MM.1S (cell line): ENCODE measurements at places on chromosomes 1 and 21.

GRCh38 chr1:60540141-60540540 lies 466.6 kb upstream of the C1orf87 start:
- no peak for DNase-seq

- DNase-seq: no peak
These were observed 5.8 kb downstream of the ABCB10 start for GRCh38 chr1:229552732-229553131.

DNA sequence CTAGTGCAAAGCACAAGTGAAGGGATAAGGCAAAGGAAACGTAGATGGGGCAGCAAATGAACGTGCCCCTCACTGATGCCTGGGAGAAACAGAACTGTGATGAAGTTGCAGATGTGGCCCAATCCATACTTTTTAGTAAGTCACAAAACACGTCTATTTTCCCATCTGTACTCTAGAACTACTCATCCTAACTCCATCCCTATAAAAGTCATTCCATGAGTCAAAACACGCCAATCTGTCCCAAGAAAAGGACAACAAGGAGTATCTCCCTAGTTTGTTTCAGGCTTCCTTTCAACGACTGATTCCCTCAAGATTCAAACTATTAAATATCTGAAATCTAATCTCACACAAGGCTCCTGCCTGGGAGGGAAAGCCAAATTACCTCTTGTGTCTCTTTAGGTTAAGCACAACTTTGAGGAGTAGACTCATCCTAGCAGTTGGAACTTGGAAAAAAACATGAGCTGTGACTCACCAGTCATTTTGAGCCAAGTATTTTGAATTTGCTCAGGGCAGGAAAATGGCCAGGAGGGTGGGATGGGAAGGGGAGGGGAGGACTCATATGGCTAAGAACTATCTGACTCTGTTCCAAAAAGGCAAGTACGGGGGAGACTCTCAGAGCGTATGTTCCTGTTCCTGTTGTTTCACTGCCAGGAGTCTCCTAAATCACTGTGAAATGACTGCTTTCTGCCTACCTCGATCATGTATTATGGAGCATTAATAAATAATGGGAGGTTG lies 214.5 kb upstream of the CAMK1G start:
- no peak for DNase-seq

- peak; percentile 87 for DNase-seq
These were observed 1.1 kb upstream of the MARCKSL1 start for GRCh38 chr1:32336963-32337675.

DNA sequence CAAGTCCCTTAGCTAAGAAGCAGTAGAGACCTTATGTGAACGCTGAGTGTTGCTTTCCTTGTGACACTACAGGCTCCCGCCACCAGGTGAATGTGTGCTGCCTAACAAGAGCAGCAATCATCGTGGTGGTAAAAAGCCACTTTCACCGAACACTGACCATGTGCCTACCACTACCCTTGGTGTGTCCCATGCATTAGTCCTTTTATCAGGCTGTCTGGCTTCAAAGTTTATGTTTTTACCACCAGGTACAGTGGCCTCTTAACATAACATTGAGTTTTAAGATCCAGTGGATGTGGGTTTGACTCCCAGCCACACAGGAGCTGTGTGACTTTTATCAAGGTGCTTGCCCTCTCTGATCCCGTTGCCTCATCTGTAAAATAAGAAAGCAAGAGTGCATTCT lies 1.7 kb downstream of the C1QB start:
- DNase-seq: no peak

GRCh38 chr1:201892211-201892610 lies 3.5 kb downstream of the SHISA4 start:
- DNase-seq: no peak

- no peak for DNase-seq
These were observed 29.2 kb upstream of the HHAT start for GRCh38 chr1:210299501-210299900.

GRCh38 chr1:84834419-84835064 lies 58.5 kb downstream of the LPAR3 start:
- no peak for DNase-seq

GRCh38 chr1:119428991-119429390 lies 14.0 kb downstream of the HSD3B2 start:
- DNase-seq: no peak

GRCh38 chr1:181326348-181326747 lies 157.0 kb upstream of the CACNA1E start:
- DNase-seq: no peak

- no peak for DNase-seq
These were observed 289.4 kb upstream of the DUSP10 start for GRCh38 chr1:222031318-222031717.

GRCh38 chr1:93516164-93516563 lies 68.2 kb downstream of the FNBP1L start:
- no peak for DNase-seq

GRCh38 chr1:997713-997992 lies 2.2 kb downstream of the HES4 start:
- DNase-seq: no peak

DNA sequence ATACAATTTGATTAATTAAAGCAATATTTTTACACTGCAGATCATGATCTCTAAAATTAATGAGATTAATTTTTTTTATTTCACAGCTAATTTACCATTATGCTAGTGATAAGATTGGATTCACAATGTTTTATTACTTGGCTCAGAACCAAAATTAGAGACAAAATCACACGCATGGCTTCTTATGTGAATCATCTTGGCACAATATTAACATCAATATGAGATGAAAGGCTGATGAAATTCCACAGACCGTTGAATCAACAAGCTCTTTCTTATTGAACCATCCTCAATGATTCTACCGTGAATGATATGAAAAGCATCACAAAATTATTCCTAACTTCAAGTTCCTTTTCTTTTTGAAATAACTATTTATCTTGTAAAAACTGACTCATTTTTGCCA lies 544.9 kb downstream of the KCNT2 start:
- DNase-seq: no peak

- DNase-seq: no peak
These were observed 19.1 kb downstream of the RUNX3 start for GRCh38 chr1:24910751-24911650.

DNA sequence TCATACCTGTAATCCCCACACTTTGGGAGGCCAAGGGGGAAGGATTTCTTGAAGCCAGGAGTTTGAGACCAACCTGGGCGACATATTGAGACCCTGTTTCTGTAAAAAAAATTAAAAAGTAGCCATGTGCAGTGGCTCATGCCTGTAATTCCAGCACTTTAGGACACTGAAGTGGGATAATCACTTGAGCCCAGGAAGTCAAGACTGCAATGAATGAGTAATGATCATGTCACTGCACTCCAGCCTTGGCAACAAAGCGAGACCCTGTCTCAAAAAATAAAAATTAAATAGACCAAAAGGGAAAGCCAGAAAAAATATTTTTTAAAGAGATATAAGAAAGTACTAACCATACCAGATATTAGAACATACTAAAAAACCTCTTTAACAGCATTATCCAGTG lies 44.7 kb upstream of the LYPLAL1 start:
- DNase-seq: no peak

DNA sequence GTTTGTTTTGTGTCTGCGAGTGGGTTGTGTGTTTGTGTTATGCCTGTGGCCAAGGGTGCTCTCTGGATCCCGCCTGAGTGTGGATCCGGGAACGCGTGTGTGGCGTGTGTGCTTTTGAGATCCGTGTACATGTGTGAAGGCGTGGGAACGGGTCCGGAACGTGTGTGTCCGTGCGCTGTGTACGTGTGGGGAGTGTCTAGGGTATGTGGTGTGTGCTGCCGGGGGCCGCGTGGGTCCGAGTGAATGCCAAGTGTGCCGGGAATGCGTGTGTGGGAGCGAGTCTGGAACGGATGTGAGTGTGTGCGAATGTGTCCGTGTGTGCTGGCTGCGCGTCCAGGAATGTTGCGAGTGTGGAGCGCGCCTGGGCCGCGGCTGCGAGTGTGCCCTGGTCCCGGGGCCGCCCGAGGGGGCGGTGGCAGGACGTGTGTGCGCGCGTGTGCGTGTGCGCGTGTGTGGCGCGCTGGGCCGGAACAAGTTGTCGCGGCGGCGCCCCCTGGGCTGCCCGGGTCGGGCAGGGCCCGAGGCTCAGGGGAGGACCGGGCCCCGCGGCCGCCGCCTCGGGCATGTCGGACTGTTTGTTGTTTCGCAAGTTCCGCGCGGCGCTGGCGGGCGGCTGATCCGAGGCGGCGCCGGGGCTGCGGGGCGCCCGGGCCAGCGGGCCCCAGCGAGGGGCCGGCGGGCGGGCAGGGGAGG lies 953 bp downstream of the PTPRU start:
- DNase-seq: no peak

DNA sequence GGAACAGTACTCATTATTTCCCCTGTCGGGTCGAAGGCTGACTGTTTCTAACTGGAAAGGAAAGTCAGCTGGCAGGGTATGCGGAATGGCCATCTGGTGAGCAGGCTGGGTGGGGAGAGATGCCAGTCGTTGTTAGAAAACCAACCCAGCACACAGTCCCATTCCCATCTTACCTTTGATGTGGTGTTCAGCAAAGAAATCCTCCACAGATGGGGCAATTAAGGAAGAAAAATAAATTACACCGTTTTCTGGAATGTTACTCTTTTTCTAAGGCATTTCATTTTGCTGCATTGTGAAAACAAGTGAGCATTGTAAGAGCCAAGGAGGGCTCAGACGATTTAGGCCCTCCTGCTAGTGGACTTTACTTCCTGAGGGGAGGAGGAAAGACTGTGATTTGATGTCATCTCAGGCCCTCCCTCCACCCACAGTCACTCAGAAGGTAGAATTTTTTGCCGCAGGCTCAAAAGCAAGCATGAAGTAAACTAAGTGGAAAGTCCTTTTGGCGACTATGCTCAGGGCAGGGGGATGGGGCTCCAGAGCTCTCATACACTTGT lies at the start of gene SLC16A4:
SLC16A4 (minus strand) TSS at position 335 of the 554 bp plus-strand sequence. CDS start 1,703 bp downstream, outside the sequence.
- no peak for DNase-seq

GRCh38 chr1:72845381-72845780 lies 563.0 kb upstream of the NEGR1 start:
- DNase-seq: no peak

DNA sequence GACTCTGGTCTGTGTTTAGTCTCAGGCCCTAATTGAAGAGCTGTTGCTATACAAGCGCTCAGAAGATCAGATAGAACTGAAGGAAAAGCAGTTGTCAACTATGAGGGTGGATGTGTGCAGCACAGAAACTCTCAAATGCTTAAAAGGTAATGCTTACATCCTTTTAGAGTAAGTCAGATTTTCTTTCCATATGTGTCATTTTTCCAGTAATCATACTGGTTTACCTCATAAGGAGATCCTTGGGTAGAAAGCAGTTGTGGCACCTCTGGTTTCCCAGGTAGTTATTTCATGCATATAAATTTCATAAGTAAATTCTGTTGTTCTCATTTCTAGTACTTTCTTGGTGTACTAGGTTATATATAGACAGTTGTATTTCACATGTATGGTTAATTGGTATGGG lies 43.0 kb upstream of the TARS2 start:
- no peak for DNase-seq

DNA sequence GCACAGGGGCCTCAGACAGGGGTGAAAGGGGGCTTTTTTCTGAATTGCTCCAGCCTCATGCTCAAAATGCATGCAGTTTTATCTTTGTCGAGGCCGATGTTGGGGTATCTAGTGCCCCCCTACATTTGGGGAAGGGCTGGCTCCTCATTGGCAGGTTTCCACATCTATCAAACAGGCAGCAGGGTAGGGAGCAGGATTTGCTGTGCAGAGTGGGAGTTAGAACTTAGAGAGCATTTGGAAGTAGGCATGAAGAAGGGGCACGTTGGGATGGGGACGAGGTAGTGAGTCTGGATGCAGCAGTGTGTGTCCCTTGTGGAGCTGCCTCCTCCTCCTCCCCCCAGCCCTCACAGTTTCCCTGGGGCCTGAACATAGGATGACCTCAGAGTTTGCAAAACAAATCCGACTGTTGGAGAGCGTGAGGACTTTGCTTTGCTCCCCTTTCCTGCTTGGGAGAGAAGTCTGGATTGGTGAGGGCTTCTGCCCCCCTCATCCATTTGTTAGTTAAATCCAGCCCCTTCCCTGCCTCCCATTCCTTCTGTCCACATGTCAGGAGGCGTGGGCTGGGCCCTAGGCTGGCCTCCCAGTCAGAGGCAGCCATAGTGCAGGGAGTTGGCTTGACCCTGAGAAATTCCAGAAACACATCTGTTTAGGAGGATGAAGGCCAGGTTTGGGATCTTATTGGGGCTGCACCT lies 36.9 kb upstream of the GPR37L1 start:
- no peak for DNase-seq

GRCh38 chr1:40386796-40387195 lies 13.3 kb downstream of the SMAP2 start:
- DNase-seq: no peak

DNA sequence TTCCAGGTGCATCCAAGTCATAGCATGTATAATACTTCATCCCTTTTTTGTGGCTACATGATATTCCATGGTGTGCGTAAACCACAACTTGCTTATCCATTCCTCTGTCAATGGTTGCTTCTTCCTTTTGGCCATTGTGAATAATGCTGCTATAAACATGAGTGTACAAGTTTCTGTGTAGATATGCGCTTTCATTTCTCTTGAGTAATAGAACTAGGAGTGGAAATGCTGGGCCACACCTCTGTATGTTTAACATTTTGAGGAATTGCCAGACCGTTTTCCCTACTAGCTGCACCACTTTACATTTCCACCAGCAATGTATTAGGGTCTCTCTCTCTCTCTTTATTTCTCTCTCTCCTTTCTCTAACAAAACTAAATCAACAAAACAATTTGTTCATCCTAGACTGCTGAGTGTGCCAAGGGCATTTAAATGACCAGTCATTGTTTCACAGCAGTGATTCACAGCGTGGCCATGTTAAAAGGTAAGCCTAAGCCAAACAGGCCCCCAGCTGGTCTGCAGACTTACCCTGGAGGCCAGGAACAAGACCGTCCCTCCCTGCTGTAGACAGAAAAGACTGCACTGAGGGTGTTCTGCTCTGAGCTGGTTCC lies 53.2 kb upstream of the LYST start:
- DNase-seq: no peak

DNA sequence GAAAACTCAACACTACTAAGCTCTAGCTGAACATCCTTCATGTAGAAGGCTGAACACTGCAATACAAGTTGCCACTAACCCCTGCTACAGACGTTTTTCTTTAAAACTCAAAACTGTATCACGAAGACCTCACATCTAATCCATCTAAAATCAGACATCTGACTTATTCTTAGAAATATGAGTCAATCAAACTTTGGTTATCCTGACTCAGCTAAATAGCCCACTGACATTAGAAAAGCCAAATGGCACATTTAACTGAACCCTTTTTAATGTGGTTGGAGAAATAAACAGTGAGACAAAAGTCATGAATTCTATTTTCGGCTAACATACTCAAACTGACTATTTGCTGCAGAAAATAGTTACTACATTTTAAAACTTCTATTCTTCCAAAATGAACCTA lies 35.6 kb downstream of the WLS start:
- no peak for DNase-seq
